ENCODE measurements at places on chromosomes 2 and 18. TPM values are rescaled to one million over a fixed set of nuclear protein-coding genes. Genes with fewer than 3 reads are reported as not detected.

The PLGLB2 gene
- total RNA-seq, result 0.82 TPM

The RBM43 gene
- 4.5 TPM for total RNA-seq

The CXCR1 gene
- not detected for total RNA-seq

The KIF5C gene
- total RNA-seq, result 2.5 TPM

GRCh38 chr2:234091432-234091879 lies 41.0 kb downstream of the SPP2 start:
- H3K4me3 ChIP-seq, result no peak overlapping the region
- no peaks in the 10 kb centered on the region for H3K36me3 ChIP-seq
- no peak overlapping the region for H3K27ac ChIP-seq

GRCh38 chr2:56133931-56134629 lies 49.7 kb upstream of the CCDC85A start:
- H3K4me3 ChIP-seq, result no peak overlapping the region
- no peak for DNase-seq
- no peak overlapping the region for H3K27ac ChIP-seq
- H3K36me3 ChIP-seq, result no peaks in the 10 kb centered on the region
- no peaks in the 10 kb centered on the region for H3K4me1 ChIP-seq
- H3K27me3 ChIP-seq, result no peaks in the 10 kb centered on the region

DNA sequence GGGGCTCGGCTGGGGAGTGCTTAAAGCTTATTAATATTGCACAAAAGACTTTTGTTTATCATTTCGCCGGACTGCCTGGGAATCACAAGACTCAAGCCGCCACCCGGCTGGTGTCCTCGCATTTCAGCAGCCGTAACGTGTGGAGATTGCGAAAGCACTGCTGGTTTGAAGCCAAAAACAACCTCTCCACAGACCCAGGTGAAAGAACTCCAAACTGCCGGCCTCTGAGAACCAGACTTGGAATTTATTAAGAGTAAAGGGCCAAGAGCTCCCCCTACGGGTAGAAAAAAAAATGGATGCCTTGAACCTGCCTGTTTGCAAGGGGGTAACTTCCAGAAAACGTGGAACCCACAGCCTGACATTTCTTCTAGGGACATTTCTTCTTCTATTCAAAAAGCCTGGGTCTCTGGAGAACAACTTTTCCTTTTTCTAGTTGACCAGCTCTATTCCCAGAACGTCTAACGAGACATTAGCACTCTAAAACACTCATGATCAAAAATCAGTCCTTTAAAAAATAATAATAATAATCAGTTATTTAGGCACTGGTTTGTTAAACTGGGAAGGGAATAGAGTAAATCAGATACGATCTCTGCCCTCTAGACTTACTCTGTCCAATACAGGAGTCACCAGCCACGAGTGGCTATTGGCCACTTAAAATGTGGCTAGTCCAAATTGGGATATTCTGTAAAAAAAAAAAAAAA lies 216.3 kb downstream of the C1D start:
- peaks cover 11% of the 10 kb centered on the region for H3K27me3 ChIP-seq
- H3K27ac ChIP-seq, result peak overlapping the region; percentile 4
- H3K36me3 ChIP-seq, result no peaks in the 10 kb centered on the region
- no peak overlapping the region for H3K4me3 ChIP-seq
- H3K4me1 ChIP-seq, result peaks cover 6% of the 10 kb centered on the region

GRCh38 chr2:7539760-7540159 lies 622.5 kb downstream of the RNF144A start:
- no peak for DNase-seq
- no peak overlapping the region for H3K27ac ChIP-seq
- H3K4me1 ChIP-seq, result no peaks in the 10 kb centered on the region
- no peaks in the 10 kb centered on the region for H3K36me3 ChIP-seq
- H3K4me3 ChIP-seq, result no peak overlapping the region

DNA sequence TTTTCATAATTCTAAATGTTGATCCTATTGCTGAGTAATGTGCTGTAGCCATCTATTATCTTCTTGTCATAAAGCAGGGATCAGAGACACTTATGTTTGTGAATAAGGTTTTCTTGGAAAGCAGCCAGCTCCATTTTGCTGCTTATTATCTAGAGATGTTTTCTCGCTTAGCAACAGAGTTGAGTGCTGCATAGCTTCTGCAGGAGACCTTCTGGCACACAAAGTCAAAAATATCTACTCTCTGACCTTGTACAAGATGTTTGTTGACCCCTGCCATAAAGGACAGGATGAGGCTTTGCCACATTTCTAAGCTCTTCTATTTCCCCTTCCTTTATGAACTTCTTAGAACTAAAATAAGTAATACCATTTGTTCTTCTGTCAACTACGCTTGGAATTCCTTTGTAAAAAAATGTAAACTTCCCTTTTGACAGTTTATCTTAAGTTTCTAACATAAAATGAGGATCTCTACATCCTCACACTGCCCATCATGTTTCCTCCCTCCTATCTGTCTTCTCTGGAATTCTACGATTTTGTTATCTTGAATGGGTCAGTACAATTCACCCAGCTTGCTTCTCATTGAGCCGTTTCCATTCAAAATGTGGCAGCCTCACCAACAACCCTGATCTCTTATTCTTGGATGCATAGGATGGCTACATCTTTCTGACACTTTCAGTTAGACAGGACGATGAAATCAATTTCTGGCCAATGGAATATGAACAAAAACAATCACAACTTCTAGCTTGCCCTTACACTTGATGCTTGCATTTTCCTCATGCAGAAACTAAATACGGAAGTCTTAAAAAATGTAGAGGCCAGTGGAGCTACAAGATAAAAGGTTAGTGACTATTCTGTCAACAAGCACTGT lies 1377.0 kb downstream of the SUCLG1 start:
- no peak for DNase-seq
- H3K4me1 ChIP-seq, result peaks cover 11% of the 10 kb centered on the region

- H3K27me3 ChIP-seq, result no peaks in the 10 kb centered on the region
- H3K36me3 ChIP-seq, result peaks cover 52% of the 10 kb centered on the region
- no peak overlapping the region for H3K4me3 ChIP-seq
- H3K4me1 ChIP-seq, result no peaks in the 10 kb centered on the region
Observed at GRCh38 chr2:218748741-218749441, 33.1 kb upstream of the CYP27A1 start.

DNA sequence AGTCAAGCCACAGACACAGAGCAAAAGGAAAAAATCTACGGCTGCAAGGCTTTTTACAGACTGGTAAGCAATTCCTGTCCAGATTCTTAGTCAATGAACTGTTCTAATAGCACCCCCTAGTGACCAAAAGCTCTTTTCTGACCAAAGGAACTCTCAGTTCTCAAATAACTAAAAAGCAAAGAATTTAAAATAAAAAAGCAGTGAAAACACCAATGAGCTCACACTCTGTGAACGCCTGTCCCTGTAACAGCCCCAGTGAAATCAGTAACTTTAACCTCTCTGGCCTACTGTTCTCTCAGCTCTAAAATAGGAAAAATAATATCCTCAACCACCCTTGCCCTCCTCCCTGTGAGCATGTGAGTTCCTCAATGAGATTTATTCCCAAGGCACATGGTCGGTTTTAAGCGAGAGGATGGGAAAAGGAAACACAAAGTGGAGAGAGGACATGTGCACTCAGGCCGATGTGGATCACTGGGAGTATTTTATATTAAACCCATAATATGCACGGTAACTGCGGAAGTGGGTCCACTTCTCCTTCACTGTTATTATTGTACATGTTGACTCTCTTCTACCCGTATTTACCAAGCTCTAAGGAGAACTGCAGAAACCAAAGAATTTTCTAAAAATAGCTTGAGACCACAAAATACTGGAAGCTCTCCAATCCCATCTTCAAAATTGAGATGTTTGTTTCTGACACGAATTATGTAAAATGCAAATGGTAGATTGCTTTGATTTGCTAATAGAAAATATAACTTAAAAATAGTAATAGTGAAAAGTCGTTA lies 128.5 kb downstream of the STK39 start:
- no peak for DNase-seq
- no peak overlapping the region for H3K4me3 ChIP-seq
- H3K36me3 ChIP-seq, result no peaks in the 10 kb centered on the region
- peaks cover 10% of the 10 kb centered on the region for H3K4me1 ChIP-seq

DNA sequence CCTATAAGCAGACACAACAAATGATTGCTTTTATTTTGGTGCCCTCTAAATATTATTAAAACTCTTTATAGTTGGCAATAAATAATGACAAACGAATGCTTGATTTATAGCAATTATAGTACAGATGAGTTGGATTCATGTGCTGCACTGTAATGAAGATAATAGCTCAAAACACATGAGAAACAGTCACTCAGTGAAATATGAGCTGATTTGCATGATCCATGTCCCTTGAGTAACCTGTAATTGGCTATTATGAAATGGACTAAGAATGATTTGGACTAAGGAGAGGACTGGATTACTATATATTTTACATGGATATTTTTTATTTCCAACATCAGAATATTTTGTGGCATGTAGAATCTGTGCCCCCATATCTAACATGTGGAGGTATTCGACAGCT lies 365.6 kb upstream of the UBE2E3 start:
- H3K27ac ChIP-seq, result no peak overlapping the region
- no peaks in the 10 kb centered on the region for H3K36me3 ChIP-seq
- no peaks in the 10 kb centered on the region for H3K4me1 ChIP-seq
- DNase-seq, result no peak
- no peak overlapping the region for H3K4me3 ChIP-seq

DNA sequence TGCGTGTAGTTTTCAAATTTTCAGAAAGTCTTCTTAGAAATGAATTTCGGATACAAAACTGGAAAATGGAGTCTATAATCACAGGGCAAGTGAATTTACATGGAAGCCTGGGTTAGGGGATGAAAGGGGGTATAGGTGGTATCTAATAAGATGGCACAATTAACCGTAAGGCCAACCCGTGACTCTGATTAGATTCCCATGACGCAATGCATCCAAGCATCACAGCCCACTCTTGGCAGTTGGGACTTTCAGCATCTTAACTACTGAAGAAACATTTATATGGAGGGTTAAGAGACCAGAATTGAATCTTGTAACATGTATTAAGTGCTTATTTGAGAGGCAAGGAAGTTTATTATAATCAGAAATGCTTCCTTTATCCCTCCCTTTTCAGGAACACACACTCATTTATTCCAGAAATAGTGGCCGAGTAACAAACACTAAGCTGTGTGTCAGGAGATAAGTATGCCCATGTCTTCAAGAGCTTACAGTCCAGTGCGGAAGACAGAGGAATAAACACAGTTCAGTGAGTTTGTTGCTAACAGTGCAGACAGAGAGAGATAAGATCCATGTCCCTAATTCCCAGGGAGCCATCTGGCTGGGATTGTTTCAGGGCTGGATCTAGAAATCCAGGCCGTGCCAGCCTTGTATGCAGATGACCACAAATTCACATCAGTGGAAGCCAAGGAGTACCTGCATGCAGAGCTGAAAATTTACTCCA lies 151.2 kb downstream of the ANTXR1 start:
- no peaks in the 10 kb centered on the region for H3K36me3 ChIP-seq
- H3K27ac ChIP-seq, result peak overlapping the region; percentile 65
- H3K4me3 ChIP-seq, result no peak overlapping the region
- DNase-seq, result no peak
- H3K4me1 ChIP-seq, result peaks cover 21% of the 10 kb centered on the region

DNA sequence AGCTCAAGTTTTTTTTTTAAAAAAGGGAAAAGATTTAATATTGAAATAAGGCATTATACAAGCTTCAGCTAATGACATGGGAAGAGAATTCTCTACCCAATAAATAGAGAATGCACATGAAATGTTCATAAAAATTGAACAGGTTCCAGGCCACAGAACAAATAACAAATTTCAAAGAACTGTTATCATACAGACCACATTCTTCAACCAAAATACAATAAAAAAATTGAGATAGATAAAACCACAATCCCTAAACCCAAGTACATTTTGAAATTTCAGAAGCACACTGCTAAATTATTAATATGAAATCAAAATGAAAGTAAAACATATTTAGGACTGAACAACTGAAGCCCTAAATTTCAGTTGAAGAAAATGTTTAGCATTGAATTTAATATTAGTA lies 89.6 kb downstream of the BCL2 start:
- H3K4me3 ChIP-seq, result no peak overlapping the region
- H3K4me1 ChIP-seq, result peaks cover 5% of the 10 kb centered on the region
- H3K27me3 ChIP-seq, result no peaks in the 10 kb centered on the region
- H3K27ac ChIP-seq, result no peak overlapping the region

DNA sequence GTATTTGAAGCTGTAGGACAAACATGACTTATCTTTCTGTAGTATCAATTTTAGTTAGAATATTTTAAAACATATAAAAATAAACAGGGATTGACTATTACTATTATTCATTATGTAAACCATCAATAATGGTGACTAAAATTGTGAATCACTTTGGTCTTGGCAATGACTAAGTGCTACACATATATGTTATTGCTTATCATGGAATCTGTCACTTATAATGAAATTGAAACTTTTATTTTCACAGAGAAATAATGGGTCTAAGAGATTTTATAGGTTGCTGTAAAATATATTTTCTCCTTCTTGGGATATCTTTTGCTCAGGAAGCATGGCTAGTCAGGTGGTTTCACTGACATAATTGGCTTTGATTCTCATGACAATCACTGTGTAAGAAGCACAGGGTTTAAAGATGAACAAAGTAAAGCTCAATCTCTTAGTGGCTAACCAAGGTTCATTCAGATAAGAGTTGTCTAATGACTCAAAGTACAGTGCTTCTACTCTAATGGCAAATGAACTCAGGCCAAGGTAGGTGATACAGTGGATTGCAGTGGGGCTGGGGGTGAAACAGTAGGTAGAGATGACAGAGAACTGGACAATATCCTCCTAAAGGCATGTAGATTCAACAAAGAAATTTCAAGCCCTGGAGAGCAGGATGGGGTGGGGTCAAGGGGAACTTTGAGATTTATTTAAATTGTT lies 98.6 kb upstream of the FANCL start:
- no peak for DNase-seq
- no peaks in the 10 kb centered on the region for H3K27me3 ChIP-seq
- no peak overlapping the region for H3K27ac ChIP-seq
- no peaks in the 10 kb centered on the region for H3K4me1 ChIP-seq

DNA sequence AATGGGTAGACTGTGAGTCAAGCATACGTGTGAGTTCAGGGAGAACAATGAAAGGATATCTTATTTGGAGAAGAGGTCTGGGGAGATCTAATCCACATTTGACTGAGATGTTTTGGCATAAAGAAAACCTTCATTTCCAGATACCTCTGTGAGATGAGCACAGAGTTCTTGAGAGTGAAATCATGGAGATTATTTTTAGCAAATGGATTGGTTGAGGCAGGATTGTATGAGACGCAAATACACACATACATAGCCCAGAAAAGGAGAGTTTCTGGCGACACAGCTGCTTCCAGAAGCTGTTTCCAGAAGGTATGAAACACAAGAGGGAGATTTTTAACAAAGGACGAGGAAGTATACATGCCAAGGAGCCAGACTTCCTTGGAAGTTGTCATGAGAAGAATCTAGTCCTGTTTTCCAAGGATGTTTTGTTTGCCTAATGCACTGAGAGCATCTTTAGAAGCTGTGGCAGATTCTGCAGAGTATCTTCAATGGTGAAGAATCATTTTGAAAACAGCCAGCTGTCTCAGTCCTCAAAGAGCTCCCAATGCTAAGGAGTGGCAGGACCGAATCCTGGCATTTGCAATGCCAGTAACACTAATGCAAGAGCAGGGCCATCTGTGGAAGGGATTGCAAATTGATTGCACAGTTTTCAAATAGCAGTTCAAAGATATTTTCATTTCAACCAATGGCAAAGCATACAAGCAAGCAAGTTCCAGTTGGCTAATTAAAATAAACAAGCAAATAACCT lies 177.2 kb downstream of the SETBP1 start:
- H3K27me3 ChIP-seq, result no peaks in the 10 kb centered on the region
- H3K27ac ChIP-seq, result no peak overlapping the region
- no peak overlapping the region for H3K4me3 ChIP-seq
- peaks cover 12% of the 10 kb centered on the region for H3K4me1 ChIP-seq
